Renal pelvis (tissue), 12 donors: ENCODE measurements at places on chromosomes 12 and 14.

GRCh38 chr12:107368586-107368985, 275.2 kb upstream of the CRY1 start:
- DNase-seq: no peak

GRCh38 chr14:88562831-88563686, at the start of gene ZC3H14:
TSS of gene ZC3H14 (plus strand) at chr14:88563037. CDS start at chr14:88563134, 97 bp downstream.
- DNase-seq: peak; percentile 90

GRCh38 chr14:66395300-66395699, 90.9 kb upstream of the CCDC196 start:
- no peak for DNase-seq

DNA sequence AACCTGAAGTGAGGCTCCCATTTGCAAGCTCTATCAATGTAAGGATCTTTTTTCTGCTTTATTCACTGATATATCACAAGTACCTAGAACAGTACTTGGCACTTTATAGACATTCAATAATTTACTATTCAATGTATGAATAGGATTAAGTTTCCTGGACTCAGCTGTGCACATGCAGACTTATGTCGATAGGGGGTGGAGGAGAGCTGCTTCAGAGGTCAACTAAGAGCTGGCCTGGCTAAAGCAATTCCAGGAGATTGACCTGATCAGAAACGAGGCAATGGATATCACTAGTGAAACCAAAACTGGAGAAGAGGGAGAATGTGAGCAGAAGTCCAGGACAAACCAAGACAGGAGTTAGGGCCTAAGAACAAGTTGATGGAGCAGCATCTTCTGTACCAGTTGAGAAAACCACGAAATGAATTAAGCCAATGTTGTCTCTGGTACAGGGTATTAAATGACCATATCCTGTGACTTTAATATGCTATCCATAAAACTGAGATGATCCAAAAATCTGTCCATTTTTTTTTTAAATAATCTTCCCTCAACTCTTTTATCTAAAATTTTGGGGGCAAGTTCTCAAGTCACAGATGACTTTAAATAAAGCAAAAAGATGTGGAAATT, 169.2 kb downstream of the PIK3C2G start:
- peak; percentile 10 for DNase-seq

GRCh38 chr12:128693115-128693514, 130.6 kb downstream of the SLC15A4 start:
- no peak for DNase-seq

GRCh38 chr12:132537836-132538662, 48.1 kb downstream of the FBRSL1 start:
- no peak for DNase-seq

- DNase-seq: peak; percentile 35
Observed at GRCh38 chr14:37246427-37246829, 48.7 kb downstream of the MIPOL1 start.

DNA sequence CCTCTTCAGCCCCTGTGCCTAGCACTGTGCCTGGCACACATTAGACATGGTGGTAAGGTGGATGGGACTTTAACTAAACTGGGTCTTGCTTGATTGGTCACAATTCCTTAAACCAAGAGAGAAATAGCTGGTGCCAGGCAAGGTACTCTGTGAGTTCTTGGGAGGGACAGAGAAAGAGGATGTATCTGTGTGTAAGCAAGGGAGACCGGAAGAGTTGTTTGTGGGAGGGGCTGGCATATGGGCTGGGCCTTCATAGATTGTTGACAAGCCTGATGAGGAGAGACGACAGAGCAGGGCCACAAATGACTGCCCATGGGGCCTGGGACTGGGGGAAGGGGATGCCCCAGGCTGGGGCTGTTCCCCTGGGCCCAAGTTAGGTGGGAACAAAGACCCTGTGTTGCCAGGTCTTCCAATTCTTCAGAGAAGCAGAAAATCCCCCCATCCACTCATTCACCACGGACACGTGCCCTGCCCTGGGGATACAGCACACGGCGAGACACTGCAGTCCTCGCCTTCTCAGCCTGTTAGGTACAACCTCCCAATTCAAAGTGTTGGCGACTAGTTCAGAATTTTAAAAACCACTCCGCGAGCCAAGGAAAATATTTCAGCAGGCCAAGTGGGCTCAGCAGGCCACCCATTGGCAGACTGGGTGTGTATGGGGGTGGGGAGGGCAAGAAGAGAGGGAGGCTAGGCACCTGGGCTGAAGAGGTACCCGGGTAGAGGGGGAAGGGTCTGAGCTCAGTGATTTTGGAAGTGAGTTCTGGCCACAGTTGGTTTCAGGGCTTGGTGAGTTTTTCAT, 11.4 kb upstream of the CYP46A1 start:
- no peak for DNase-seq

GRCh38 chr12:41365653-41366171, 177.6 kb downstream of the PDZRN4 start:
- peak; percentile 38 for DNase-seq

DNA sequence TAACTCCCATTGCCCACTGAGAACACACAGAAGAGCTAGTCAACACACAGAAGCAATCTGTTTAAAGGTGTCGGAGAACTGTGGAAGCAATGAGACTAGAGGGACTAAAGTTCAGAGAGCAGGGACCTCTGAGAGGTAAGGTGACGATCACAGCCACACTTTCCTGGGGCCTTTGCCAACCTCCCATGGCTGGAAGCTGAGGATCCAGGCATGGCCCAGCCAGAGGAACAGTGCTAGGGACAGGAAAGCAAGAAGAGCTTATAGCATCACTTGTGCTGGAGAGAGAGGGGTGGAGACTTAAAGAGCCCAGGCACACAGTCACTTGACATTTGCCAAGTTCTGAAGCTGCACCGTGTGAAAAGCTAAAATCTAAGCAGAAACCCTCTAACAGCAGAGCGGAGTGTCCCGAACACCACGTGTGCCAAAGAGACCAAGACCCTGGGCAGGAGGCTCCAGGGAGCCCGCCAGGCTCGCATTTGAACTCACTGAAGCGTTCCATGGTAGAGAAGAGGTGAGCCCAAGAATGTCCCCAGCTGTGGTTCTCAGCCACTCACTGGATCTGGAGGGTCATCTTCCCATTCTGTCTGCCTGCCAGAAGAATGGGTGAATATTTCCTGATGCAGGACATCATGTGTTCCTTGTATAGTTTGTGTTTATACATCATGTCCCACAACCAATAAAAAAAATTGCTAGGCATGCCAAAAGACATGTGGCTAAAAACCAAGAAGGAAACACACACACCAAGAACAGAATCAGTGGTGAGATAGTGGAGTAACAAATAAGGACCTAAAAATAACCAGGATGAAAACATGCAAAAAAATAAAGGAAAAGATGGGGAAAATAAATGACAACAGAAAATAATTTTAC, 174.0 kb upstream of the C14orf180 start:
- DNase-seq: no peak

- no peak for DNase-seq
Observed at GRCh38 chr12:30813525-30814294, 59.0 kb upstream of the CAPRIN2 start.

- no peak for DNase-seq
Observed at GRCh38 chr12:23352670-23353069, 596.8 kb downstream of the SOX5 start.

GRCh38 chr12:131943389-131943788, 6.4 kb upstream of the EP400 start:
- DNase-seq: no peak

DNA sequence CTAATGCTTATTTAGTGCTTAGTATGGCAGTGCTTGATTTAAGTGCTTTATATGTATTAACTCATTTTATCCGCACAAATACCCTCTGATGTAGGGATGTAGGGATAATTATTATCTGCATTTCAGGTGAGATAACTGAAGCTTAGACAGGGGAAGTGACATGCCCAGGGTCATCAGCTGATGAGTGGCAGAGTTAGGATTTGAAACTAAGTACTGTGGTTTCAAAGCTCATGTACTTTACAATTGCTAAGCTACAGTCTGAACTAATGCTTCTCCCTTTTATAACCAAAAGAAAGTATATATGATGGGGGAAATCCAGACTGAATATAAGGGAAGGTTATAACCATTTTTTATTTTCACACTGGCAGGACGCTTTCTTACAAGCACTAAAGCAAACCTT, 229.6 kb upstream of the NAV3 start:
- DNase-seq: no peak

- DNase-seq: no peak
Observed at GRCh38 chr14:21107283-21107800, 6.5 kb downstream of the TMEM253 start.

GRCh38 chr14:54976316-54976715, 50.6 kb downstream of the WDHD1 start:
- DNase-seq: no peak

- no peak for DNase-seq
Observed at GRCh38 chr14:95163132-95163531, 5.8 kb upstream of the DICER1 start.

DNA sequence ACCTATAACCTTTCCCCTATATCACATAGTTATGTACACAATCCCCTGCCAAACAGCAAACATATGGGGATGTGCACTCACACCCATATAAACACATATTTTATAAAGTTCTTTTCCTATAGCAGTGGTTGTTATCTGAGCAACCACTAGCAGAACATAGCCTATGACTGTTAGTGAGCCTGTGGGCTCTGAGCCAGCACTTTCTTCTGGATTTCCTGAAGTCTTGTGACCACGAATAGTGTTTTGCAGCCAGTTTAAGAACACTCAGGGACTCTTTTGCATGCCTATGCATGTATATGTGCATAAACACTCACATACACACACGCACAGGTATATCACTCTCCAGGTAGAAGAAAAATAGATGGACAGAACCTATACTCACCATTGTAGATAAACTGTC, 17.1 kb downstream of the TESPA1 start:
- no peak for DNase-seq

- no peak for DNase-seq
Observed at GRCh38 chr14:103070971-103071542, 13.0 kb upstream of the LBHD2 start.

DNA sequence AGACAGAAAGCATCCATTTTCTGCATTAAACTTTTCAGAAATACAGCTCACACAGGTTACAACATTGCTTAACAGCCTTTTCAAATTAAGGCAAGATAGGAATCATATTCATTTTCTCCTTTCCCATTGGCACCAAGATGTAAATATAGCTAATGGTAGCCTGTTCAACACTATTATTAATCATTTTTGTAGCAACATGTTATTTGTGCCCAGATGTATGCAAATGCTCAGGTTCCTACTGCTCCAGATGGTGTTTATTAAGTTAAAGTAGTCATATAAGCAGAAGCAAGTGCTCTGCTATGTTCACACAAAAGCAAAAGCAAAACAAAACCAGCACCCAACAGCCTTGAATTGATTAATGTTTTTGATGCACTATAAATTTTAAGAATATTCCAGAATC, 1110.6 kb downstream of the SLC6A15 start:
- no peak for DNase-seq

DNA sequence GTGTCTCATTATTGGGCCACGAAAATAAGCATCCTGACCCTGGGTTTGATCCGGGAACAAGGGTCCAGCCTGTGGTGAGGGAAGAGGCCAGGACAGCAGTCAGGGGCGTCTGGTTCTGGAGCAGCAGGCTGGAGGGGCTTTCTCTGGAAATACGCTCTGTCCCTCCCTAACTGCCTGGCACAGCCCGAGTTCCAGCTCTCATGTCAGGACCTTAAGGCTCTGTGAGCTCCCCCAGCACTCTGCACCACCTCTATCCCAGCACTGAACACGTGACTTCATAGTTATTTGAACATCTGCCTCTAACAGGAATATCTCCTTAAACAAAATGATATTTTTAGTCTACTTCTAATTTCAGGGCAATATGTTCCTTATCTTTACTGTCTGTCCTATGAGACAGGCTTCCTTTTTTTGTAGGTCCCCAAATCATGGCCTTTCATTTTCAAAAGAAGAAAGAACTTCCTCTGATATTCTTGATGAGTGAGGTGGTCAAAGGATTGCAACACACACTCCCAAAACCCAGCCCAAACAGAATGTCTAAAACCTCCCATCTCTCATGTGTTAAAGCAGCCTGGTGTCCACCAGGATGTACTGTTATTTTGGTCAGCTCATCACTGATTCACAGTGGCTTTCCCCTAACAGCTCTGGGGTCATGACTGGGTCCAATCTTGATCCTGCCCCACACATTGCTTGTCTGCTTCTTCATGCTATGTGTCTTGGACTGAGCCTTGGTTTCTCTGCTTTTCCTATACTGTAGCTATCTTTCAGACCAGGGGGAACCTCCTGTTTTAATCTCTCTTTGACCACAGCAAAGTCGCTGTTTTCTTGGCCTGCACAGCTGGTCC, 9.7 kb downstream of the AQP6 start:
- no peak for DNase-seq

GRCh38 chr12:54352891-54353874, 11.1 kb downstream of the GPR84 start:
- no peak for DNase-seq

DNA sequence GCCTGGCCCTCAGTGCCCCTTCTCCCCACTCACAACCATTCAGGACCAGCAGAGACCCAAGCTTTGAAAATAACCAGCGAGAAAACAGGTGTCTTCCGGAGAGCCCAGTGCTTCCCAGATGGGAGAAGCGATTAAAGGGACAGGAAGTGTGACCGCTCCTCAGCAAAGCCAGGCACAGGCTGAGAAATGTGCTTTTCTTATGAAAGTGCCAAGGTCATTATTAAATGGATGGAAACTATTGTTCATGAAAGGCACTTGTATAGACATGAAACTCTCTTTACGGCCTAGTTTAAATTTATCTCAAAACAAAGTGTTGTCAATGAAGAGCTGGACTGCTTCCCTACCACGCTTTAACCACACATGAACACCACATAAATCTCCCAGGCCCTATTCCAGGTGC, 210.4 kb downstream of the SPTSSA start:
- no peak for DNase-seq

DNA sequence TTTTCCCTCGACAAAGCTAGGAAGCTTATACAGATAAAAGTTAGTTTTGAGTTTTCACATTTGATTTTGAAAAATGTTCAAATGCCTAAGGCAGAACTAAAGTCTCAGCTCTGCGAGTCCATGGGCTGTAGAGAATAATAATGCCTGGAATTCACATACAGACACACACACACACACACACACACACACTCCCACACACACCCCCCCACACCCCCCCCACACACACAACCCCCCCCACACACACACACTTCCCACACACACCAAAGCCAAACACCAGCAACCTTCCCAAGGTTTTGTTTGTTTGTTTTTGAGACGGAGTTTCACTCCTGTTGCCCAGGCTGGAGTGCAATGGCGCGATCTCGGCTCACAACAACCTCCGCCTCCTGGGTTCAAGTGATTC, 62.8 kb upstream of the EIF5 start:
- DNase-seq: no peak

GRCh38 chr14:104563191-104563741, 16.3 kb upstream of the C14orf180 start:
- DNase-seq: no peak

DNA sequence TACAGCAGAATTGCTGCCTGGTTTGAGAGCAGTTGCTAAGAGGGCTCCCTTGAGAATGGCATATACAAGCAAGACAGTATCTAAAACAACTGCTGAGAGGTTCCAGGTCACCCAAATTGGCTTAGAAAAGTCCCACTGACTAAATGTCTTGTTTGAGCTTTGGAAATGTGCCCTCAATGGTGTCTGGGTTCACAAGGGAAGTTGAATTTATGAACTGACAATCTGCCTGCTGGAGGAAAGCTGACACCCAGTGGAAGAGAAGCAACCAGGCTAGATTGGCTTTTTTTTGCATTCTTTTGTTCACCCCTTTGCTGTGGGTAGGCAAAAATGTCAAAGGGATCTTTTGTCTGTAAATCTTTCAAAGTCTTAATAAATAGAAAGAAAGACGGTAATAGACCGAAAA, 44.6 kb upstream of the NPFF start:
- DNase-seq: no peak

- no peak for DNase-seq
Observed at GRCh38 chr14:59836116-59836515, 34.5 kb downstream of the RTN1 start.
